ENCODE measurements at places on chromosomes 7 and 10.

GRCh38 chr10:15181576-15182156 is 13.2 kb upstream of the NMT2 start:
- no peak for DNase-seq

- DNase-seq, result no peak
Observed at GRCh38 chr7:21367081-21367480, 60.8 kb upstream of the SP4 start.

- no peak for DNase-seq
Observed at GRCh38 chr7:5428478-5429252, 5.0 kb upstream of the TNRC18 start.

- no peak for DNase-seq
Observed at GRCh38 chr7:44755698-44756627, 7.3 kb downstream of the ZMIZ2 start.

DNA sequence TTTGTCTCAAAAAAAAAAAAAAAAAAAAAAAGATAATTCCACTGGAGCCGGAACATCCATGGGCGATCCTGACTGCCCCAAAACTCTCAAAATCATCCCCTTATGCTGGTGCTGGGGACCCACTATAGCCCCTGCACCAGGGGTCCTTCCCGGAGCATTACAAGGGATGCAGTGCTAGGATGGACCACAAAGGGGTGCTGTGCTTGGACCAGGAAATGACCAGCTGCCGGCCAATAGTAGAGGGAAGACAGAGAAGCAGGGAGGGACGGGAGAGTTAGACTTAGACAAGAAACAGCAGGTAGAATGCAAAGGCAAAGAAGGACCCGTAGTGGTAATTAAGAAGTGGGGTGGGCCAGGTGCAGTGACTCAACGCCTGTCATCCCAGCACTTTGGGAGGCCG is 40.5 kb downstream of the RCC1L start:
- no peak for DNase-seq

DNA sequence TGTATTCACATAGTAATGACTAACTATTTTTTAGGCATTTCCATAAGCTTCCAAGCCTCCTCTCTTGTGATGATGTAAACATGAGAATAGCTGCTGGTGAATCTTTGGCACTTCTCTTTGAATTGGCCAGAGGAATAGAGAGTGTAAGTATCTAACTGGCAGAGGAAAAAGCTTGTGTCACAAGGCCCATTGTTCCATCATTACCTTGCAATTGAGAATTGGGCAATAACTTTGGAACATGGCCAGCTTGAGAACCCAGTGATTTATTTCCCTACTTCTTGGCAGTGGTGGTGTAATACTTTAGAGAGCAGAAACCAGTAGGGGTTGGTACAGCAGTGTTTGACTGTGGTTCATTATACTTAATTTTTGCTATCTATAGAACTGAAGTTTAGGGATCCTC is 12.0 kb downstream of the IFRD1 start:
- DNase-seq, result no peak

DNA sequence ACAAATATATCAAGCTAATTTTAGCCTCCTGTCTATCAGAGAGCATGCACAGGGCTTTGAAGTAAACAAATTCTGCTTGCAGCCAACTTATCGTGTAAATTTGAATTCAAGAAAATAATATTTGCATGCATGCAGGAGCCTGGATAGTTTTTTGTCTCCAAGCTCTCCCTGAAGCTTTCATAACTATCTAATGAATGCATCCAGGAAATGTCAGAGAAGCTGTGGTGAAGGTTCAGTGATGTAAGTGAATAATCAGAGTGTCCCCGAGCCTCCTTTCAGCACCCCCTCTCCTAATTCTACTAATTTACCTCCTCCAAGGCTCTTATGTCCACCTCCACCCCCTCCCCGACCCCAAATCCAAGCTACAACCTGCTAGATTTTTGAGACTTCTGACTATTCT is 172.0 kb upstream of the ZNF32 start:
- DNase-seq, result no peak

DNA sequence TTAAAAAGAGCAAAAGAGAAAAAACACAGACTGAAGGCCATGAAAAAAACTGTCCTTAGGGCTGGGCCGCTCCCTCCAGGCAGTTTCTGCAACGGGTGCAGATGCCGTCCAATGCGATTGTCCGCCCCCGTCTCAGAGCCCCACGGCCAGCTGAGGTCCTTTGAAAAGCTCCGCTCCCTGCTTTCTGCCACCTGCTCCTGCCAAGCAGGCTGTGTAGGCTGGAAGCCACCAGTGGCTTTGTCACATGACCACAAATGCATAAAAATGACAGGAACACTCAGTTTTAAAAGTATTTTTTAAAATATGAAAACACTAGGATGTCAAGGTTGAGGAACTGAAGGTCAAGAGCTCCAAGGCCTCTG is 71.7 kb downstream of the AMZ1 start:
- no peak for DNase-seq

DNA sequence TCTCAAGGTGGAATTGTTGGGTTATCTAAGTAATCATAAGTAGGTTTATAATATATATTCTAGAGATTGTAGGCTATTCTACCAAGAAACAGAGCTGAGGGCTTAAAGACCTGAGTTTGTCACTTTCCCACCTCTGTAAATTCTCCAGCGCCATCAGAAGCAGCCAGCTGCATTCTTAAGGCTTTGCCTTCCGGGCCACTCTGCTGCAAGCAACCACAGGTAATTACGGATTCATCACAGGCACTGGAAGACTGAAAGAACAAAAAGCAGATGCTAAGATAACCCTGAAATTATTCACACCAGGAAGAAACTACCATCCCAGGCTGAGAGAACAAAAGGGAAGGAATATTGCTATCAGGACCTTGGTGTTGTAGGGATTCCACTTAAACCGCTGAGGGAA is 137.8 kb upstream of the JCAD start:
- DNase-seq, result no peak

- no peak for DNase-seq
Observed at GRCh38 chr7:105854498-105854897, 21.9 kb downstream of the ATXN7L1 start.

- no peak for DNase-seq
Observed at GRCh38 chr7:50389961-50390360, 60.2 kb downstream of the FIGNL1 start.

DNA sequence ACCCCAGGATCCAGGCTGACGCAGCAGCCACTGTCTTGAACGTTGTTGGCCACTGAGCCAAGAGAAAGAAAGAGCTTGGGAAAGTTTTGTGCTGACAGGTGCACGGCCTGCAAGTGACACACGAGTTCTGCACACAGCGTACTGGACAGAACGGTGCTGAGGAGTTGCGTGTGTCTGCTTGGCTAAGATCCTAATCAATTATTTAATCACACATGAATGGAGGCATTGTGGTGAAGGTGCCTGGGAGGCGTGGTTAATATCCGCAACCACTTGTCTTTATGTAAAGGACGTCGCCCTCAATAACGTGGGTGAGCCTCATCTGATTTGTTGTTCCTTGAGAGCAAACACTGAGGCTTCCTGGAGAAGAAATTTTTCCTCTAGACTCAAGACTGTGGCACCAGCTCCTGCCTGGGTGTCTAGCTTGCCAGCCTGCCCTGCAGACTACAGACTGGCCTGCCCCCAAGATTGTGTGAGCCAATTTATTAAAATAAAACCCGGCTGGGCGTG is 16.6 kb upstream of the GNA12 start:
- no peak for DNase-seq

DNA sequence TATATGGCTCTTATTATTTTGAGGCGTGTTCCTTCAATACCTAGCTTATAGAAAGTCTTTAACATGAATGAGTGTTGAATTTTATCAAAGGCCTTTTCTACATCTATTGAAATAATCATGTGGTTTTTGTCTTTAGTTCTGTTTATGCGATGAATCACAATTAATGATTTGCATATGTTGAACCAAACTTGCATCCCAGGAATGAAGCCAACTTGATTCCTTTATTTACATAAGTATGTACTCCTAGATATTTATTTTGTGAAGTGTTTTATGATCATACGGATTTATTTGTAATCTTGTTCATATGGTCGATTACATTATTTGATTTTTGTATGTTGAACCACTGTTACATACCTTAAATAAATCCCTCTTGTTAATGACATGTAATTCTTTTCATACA is 244.3 kb upstream of the KCND2 start:
- DNase-seq, result no peak

DNA sequence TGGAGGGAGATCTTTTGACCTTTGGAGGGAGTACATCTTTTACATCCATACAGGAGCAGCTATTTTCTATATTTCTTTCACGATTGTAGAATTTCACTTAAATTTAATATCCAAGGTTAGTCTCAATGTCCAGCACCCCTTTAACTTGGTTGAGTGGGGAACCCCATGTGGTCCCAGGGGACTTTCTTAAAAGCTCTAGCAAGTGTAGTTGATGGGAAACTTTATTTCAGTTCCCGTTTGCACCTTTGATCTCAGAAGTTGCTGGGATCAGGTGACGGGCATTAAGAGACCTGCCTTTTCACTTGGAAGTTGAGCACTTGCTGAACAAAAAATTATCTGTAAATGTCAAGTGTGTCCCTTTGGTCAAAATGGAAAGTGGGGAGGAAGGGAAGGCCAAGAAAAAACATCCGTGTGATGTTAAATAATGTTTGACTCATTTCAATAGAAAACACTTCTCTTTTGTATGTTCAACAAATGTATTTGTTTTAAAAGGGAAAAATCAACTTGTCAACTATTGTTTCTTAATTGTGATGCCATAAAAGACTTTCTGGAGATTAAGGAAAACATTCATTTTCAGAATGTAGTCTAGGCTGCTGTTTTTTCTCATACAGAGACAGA is 370.1 kb upstream of the GALNT17 start:
- DNase-seq, result no peak

DNA sequence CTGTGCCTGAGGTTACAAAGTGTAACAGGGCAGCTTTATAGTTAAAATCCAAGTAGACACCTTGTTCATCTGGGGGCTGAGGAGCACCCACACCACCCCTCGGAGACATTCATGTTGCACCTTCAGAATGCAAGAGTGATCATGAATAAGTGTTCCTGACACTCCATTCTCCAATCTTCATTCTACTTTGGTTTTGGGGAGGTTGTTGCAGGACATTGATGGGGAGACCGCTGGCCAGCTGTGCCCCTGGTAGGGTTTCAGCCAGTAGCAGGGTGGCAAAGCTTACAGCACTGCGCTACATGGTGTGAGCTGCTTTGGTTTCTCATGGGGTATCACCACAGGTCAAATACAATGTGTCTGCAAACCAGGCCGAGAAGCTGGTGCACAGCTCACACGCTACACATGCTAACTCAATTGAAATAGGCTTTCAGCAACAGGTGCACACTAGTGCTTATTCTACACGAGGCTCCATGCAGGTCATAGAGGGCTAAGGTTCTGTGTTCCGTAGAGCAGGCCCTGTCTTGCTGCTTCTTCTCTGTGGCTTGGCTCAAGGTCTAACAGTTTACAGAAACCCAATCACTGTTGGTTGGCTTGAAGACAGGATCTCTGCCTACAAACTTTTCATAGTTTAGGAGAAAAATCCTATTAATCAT is 317.4 kb upstream of the ZNF32 start:
- no peak for DNase-seq

DNA sequence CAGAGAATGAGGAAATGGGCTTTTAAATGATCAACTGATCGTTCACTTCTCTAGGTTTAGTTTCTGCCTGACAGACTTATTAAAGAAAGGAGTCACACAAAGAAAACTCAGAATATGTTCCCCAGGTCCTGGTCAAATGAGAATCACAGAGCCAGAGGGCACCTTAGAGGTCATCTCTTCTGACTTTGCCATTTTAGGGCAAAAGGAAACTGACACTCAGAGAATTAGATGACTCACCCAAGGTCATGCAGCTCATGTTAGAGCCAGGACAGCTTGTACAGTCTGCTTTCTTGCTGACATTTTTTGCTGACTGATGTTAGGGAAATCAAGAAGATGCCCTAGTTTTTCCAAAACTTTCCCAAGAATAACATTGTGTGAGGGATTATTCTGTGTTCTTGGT is 312.7 kb upstream of the SP8 start:
- DNase-seq, result no peak

GRCh38 chr10:132143162-132143561 is 43.6 kb upstream of the DPYSL4 start:
- no peak for DNase-seq

- no peak for DNase-seq
Observed at GRCh38 chr7:116528008-116528789, 3.4 kb downstream of the CAV1 start.

- DNase-seq, result no peak
Observed at GRCh38 chr7:86207740-86208139, 436.0 kb upstream of the GRM3 start.

- DNase-seq, result peak; percentile 13
Observed at GRCh38 chr7:90403174-90404113, at the start of gene CLDN12. TSS of gene CLDN12 (plus strand) at chr7:90403461. CDS start at chr7:90412677, 9,216 bp downstream.

- no peak for DNase-seq
Observed at GRCh38 chr10:687583-688311, 1.7 kb downstream of the DIP2C start.

GRCh38 chr7:69738396-69738951 is 140.2 kb downstream of the AUTS2 start:
- DNase-seq, result no peak

- no peak for DNase-seq
Observed at GRCh38 chr10:14016931-14017333, 313.8 kb downstream of the FRMD4A start.

DNA sequence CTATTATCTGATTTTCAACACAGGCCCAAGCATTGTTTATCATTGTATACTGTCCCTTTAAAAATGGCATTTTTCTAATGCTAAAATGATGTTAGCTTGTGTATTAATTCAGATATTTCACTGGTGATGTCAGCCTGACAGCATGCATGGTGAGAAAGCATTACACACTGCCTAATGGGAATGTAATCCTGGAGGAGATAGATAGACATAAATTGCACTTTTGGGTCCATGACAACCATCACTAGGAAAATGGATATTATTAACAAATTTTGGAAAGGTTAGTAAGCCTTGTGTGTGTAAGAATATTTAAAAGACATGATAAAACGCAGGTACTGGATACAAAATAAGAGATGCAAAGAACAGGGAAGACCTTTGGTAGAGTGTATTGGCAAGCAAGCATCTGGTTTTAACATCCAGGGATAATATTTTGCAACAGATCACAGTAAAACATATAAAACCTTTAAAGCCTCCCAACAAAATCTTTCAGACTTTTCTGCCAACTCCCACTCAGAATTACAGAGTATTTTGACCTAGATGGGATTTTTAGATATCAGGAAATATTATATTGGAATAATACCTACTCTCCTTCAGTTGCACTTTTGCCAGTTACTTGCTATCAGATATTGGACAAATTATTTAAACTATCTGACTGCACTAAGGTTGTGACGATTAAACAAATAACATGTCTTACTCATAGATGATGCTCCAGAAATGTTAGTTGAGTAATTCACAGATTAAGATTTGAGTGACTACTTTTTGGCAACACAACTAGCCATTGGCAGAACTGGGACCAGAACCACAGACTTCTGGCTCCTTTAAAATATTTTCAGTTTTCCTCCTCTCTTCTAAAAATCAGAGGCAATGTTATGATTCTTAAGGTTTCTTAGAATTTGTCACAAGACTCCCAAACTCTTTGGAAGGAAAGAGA is 291.6 kb upstream of the SEMA3C start:
- DNase-seq, result no peak

- no peak for DNase-seq
Observed at GRCh38 chr7:22647451-22648257, 79.3 kb upstream of the IL6 start.

Data from activated naive CD4-positive, alpha-beta T cell (primary cell).